DMS79 treated with DMSO at 0.1 percent for 48 hours (cell line): ENCODE measurements at places on chromosomes 7 and 10.
A peak's percentile ranks its signal among the peaks of the same experiment; 100 is the strongest.

DNA sequence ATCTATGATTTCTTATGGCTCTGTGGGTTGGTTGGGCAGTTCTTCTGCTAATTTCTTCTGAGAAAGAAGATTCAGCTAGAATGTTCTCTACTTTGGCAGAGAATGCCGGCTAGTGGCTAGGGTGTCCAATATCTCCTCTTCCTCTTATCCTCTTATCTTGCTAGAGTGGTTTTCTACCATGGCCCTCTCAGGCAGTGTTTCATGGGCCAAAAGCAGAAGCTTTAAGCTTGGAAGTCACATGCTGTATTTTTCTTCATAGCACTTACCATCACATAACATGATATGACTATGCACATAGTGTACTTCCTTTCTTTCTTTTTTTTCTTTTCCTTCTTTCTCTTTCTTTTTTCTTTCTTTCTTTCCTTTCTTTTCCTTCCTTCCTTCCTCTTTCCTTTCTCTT is 140.0 kb downstream of the ITGB8 start:
- DNase-seq = no peak

DNA sequence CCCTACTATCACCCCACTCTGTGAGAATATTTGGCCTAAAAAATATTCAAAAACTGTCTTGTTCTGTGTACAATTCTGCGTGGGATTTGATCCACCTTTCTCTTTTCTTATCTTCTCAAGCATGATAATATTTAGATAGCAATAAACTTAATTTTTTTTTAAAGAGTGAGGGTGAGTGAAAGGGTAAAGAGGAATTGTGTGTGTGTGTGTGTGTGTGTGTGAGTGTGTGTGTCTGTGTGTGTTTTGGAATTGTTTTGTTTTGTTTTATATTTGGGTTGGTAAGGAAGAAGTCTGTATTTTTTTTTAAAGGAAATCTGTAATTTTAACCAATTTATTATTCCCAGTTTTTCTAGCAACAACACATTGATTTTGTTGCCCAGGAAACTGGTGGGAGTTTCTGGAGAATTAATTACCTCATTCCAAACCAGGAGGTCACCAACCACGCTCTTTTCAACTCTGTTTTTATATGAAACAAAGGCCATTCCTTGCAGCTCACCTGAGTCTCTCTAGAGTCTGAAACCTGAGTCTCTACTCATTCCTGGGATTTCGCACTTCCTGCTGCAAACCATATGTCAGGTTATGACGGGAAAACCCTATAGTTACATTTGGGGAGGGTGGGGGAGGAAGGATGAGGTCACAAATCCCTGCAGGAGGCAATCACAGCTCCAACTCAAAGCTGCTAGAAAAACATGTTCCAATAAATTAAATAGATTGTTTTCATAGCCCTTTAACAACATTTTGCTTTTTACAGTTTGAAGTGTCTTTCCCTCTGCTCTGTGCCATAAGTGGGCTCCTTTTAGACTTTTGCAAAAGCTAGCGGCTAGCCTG is 38.1 kb upstream of the XPNPEP1 start:
- no peak for DNase-seq

DNA sequence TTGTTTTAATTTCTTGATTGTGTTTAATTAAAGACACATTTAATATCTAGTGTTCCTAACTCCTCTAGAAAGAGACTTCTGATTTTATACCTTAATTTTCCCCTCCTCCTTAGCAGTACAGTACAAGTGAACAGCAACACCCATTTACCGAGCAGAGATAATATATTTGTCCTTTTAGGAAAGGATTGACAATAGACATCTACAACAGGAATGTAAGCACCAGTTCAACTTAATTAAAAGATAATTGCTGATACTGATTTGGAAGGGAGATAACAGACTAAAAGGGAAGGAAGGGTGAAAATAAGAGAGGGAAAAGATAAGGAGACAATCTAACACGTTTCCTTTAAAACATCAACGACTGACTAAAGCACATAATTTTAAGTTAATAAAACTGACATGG is 119.3 kb downstream of the SRPK2 start:
- no peak for DNase-seq

- DNase-seq = peak; percentile 72
Observed at GRCh38 chr7:30469303-30469702, 9.3 kb downstream of the NOD1 start.

- DNase-seq = no peak
Observed at GRCh38 chr10:74058071-74058470, 60.2 kb downstream of the VCL start.

DNA sequence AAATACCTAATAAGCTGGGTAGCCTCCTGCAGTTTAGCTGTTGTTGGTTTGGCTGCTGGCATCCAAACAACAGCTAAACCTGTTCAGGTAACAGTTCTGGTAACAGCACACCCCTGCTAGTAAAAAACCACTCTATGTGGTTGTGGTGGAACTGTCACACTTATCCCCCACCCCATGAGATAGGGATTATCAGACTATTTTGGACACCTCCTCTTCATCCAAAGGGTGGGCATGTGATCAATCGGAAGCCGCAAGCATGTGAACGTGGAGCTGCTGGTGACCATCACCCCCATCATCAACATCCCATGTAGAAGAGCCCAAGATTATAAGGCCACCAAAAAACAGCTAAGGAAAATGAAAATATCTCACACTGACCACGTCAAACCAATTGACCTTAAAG is 2.5 kb downstream of the MTPAP start:
- no peak for DNase-seq

DNA sequence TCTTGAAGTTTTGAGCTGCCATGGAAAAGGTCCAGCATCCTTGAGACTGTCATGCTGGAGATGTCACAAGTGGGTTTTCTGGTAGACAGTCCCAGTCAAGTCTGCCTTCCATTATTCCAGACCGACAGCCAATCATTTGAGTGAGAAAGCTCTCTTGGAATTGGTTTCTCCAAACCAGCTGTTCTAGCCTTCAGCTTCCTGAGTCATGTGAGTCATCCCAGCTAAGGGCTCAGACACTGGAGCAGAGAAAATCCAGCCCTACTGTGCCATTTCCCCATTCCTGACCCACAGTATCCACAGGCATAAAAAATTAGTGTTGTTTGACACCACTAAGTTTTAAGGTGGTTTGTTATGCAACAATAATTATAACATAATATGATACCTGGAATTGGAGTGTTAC is 219.0 kb downstream of the ADRA2A start:
- no peak for DNase-seq

DNA sequence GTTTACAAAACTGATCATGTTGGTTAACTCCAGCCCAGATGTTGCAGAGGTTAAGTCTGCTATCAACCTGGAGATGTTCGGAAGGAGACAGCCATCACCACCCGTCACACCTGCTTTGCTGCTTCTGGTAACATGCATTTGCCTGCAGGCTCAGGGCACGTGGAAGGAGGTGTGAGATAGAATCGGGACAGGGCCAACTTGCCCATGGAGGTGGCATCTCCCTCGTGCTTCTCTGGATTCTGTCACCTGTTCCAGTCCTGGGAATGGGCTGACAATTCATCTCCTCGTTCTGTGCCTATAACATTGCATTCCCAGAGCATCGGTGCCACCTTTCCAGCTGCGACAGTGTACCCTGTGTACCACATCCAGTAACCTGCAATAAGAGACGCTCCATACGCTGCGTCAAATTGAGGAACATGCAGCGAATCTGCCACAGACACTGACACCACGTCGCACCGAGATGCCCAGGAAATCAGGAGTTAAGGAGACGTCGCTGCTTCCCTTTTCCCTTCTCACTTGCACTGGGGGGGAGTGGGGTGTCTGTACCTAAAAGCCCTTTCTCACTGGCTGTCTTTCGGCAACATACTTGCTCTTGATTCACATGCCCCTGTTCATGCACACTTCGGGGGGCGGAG is 65.8 kb downstream of the ADARB2 start:
- DNase-seq = no peak

DNA sequence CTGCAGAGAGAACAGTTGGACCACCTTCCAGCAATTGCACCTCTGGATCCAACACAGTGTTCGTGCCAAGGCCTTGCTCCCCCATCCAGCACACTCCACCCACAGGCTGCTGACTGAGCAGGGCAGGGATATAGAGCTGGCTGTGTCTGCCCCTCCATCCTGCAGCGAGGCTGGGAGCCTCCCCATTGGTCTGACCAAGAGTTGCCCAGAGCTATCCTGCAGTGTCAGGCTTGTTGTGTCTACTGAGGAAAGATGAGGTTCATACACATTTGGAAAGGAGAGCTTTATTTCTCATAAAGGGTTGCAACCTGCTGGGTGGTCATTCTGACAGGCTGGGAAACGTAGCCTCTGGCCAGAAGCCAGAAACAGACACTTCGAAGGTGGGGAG is 27.1 kb downstream of the PRF1 start:
- DNase-seq = peak; percentile 65

- no peak for DNase-seq
Observed at GRCh38 chr10:123841560-123841959, 50.0 kb downstream of the CPXM2 start.
